CD4-positive, alpha-beta T cell treated with Interleukin-6 for 4 hours (primary cell): ENCODE measurements at places on chromosomes 2 and 18.

DNA sequence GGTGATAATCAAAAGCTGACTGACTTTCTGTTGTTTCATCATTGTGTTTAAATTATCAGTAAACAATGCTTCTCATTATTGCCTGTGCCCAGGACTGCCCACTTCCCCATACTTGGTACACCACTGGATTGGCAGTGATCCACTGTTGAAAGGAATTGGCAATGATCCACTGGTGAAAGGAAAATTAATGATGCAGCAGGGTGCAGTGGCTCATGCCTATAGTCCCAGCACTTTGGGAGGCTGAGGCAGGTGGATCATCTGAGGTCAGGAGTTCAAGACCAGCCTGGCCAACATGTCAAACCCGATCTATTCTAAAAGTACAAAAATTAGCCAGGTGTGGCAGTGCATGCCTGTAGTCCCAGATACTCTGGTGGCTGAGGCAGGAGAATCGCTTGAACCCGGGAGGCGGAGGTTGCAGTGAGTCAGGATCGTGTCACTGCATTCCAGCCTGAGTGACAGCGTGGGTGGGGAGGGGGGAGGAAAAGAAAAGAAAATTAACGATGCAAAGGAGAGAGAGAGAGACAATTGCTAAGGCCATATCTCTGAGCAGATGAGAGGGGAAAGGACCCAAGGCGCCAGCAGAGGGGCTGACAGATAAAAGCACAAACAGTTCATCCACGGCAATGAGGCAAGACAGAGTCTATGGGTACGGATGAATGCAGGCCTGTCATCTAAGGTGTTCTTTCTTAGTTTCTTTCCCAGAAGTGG is 10.2 kb upstream of the GTF2A1L start:
- no peak for DNase-seq

GRCh38 chr18:44123743-44124142 is 556.9 kb upstream of the SETBP1 start:
- no peak for DNase-seq

DNA sequence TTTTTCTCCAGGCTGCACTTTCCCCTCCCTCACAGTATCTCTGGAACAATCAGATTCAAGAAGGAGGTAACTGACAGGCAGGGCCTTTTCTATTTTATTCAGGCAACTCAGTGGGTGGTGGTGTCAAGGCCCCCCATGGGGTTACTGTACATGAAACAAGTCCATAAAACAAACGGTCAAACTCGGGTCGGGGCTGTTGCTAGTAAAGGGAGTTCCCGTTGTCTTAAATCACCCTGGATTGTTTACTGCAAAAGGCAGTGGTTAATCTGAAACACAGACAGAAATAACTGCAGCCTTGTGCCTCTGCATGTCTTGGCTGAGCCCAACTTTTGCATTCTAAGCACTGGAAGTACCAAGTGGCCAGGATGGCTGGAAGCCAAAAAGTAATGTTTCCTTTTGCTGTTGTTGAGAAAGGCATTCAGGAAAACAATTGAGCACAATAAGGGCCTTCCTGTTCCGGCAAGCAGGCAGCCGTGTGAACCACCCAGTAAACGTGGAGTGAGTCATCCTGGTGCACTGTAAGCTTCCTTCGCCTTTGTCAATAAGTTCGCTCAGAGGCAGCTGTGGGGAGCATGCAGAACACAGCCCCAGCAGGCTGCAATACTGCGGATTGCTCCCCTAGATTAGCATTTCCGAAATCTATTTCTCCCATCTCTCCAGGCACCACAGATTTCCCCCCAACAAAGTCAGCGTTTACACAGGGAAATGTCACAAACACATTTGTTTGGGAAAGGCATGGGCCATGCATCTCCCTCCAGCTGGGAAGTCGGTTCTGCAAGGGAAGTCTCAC is 149.6 kb downstream of the IRS1 start:
- peak; percentile 71 for DNase-seq

- DNase-seq = no peak
These were observed 3.5 kb downstream of the SLC4A3 start for GRCh38 chr2:219630770-219631405.

DNA sequence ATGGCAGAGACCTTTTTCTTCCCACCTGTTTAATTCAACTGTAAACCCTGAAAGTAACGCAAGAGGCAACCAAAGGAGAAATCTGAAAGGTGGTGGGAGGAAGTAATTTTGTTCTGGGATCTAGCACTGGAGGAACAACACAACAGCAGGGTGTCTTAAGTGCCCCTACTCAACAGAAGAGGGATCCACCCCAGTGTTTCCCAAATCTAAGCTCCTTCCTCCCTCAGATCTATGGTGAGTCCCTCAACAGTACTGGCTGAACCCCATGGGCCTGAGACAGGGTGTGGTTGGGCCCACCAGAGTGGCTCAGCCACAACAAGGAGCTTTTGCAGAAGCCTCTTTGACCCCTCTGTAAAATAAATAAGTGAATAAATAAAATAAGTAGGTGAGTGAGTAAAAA is 790.3 kb downstream of the ERBB4 start:
- no peak for DNase-seq

DNA sequence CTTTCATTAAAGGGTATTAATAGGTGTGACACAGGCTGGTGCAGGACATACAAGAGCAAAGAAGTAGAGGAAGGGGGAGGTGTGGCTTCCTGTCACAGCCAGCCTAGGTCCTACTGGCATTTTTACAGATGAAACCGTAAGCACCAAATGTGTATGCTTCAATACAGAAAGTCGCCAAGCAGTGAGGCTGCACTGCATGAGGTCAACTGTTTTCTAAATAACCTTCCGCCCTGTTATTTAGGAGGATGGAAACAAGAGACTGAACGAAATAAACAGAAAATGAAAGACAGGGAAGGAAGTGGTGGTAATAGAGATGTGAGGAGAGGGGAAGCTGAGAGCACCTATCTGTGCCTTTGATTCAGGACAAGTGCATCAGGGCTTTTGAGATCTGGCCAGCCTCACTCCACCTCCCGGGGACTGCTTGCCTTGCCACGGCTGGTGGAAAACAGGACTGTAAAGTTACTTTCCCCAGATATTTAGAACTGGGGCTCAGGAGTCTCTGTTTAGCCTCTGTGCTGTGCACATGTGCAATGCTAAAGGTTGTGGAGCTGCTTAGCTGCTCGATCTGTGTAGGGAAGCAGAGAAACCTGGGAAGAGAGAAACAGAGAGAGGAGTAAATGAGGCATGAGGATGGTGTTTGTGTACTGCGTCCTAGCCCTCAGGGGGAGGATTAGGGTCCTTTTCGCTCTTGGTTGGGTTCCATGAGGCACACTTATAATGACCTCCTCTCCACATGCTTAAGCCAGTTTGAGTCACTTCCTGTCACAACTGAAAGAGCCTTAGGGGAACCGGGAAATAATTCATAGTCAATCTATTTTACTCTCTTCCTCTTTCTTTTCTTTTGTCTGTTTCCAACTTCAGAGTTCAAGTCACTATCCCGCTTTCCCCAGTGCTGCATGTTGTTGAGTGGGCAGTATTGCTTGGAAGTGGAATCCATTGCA is 62.3 kb upstream of the BOD1L2 start:
- DNase-seq = no peak

- no peak for DNase-seq
These were observed 9.3 kb upstream of the SNORC start for GRCh38 chr2:232860593-232861241.

DNA sequence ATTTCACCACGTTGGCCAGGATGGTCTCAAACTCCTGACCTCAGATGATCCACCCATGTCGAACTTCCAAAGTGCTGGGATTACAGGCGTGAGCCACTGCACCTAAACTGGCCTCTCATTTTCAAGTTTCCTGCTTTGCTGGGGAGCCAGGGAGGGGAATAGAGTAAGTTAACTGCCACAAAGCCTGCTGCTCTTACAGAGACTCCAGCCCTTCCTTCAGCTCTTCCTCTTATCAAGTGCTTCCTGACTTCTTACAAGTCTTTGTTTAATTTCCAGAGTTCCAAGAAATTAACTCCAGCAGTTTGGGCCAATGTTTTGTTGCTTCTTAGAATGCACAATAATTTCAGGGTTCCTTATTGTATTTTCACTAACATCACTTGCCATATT is 24.3 kb upstream of the UBE2F start:
- DNase-seq = no peak
